Hematopoietic multipotent progenitor cell (in vitro differentiated cells): ENCODE measurements at places on chromosomes 11 and 22.
A peak's percentile ranks its signal among the peaks of the same experiment; 100 is the strongest.

GRCh38 chr11:48180627-48181026, 36.0 kb upstream of the OR4B1 start:
- no peak for DNase-seq

DNA sequence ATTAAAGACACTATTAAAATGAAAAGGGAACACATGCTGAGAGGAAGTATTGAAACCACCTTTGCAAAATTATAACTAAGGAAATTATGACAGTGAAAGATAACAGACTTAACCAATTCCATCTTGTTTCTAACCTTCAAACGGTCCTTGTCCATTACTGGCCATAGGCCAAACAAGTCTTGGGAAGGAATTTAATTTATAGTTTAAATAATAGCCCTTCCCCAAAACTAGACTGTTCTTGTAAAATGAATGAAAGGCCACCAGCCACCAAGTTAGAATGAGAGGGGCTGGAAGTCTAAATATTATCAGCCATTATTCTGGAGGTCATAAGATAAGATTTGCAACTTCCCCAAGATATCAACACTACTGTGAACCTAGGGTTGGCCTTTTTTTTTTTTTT, 1.8 kb upstream of the TALDO1 start:
- no peak for DNase-seq

- no peak for DNase-seq
These were observed 22.0 kb downstream of the ZNF202 start for GRCh38 chr11:123719452-123719851.

DNA sequence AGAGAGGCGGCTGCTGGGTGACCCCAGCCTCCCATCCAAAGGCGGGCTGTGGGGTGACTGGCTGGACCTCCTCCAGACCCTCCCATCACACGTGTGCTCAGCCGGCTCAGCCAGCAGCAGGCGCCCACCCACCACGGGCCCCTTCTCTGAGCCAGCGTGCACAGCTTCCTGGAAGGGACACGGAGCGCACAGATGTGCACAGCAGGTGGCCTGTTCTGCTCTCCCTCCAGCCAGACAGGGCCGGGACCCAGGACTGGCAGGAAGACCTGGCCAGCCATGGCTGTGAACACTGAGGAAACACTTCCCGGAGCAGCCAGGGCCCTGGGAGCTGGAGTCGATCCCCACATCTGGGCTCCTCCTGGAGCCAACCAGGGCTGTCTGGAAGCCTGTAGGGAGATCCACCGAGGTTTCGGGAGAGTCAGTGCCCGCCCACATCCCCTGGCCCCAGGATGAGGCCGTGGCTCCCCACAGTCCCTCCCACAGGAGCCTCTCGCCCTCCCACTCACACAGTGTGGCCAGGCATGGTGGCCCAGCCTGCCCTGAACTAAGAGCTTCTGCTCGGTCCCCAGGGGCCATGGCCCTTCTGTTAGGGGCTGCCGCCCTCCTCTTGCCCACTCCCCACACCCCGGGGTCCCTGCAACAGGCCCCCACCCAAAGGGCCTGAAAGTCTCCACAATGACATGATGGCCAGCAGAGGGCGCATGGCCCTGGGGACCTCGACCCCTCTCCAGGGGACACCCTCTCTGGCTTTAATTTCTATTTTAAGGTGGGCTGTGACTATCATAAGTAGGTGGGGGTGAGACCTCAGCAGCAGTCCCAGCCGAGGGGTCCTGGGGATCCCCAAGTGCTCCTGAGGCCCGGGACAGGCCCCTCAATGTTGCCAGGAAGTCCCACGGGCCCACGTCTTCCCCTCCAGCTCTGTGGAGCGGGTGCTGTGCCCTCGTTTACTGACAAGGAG, 90.6 kb upstream of the FGF3 start:
- DNase-seq: no peak

GRCh38 chr11:32427616-32427934, 7.8 kb downstream of the WT1 start:
- DNase-seq: no peak

GRCh38 chr22:50532824-50533796, 3.3 kb upstream of the TYMP start:
- DNase-seq: no peak

GRCh38 chr11:127226380-127226779, 225.8 kb upstream of the KIRREL3 start:
- no peak for DNase-seq

- DNase-seq: no peak
These were observed 267.4 kb upstream of the NCAM1 start for GRCh38 chr11:112693781-112694180.

DNA sequence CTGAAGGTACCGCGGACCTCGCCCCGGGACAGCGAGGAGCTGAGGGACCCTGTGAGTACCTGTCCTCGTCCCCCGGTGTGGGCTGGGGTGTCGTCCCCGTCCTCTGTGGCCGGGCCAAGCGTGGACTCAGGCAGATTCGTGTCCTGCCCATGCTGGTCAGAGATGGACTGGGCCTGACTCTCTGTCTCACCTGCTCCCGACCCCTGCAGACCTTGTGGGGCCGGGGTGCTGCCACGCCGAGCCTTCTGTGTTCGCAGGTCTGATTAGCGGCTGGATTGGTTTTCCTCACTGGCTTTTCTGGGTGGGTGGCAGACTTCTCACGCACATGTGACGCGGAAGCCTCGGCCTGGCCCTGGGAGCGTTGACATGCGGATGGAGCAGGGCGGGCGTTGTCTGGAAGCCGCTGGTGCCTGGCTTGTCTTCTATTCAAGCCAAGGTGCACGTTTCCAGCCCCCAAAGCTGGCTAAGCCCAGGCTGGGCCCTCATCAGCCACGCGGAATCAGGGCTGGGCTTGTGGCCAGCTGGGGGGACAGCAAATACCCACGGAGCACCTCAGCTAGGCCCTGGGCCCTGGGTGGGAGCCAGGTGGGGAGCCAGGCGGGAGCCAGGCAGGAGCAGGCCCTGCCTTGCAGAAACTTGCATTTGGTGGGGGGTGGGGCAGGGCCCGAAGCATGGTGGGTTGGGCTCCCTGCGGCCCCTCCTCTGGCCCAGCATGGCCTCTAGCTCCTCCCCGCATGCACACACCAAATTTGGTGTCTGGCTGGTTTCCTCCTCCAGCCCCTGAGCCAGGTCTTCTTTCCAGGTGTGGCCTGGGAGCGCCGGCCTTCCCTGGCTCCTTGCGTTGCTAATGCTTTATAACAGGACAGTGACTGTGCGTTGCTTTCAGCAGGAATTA, 7.0 kb downstream of the GRAMD4 start:
- DNase-seq: no peak

GRCh38 chr11:129814244-129815014, 1.2 kb upstream of the TMEM45B start:
- no peak for DNase-seq

- DNase-seq: no peak
These were observed 16.4 kb upstream of the MFNG start for GRCh38 chr22:37502342-37503182.

DNA sequence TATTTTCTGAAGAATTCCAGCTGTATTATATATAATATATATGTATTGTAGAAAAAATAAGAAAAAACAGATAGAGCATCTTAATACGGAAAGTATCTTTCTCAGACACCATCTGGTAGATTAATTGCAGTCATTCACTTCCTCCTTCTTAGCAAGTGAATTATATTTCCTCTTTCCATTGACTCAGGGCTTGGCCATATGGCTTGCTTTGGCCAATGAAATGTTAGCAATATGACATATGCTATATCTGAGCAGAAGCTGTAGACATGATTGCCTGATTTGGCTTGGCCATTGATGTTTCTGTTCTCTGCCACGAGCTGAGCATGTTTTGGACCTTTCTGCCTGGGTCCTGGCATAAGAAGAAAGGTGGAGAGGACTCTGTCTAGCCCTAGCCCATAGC, 34.4 kb upstream of the ZBED5 start:
- DNase-seq: peak; percentile 83

GRCh38 chr11:26983645-26984044, 10.3 kb upstream of the FIBIN start:
- no peak for DNase-seq

GRCh38 chr22:26780521-26780920, 123.1 kb downstream of the MIAT start:
- no peak for DNase-seq

- DNase-seq: peak; percentile 68
These were observed 151.6 kb upstream of the BLID start for GRCh38 chr11:122267602-122268001.

DNA sequence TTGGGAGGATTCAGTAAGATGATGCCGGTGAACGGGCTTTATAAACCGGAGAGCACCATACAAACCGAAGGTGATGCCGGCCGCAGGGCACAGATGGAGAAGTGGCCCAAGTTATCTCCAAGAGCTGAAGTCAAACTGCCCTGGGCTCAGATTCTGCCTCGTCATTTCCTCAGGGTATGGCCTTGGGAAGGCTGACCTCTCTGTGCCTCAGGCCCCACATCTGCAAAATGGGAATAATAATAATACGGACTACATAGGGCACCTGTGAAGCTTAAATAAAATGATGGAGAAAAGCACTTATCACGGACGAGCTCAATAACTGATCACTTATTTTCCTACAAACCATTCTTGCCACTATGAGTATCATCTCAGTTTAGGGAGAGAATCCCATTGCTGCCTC, 29.9 kb downstream of the DSCAML1 start:
- DNase-seq: no peak

- DNase-seq: no peak
These were observed 447.3 kb downstream of the NTM start for GRCh38 chr11:131817687-131818188.

DNA sequence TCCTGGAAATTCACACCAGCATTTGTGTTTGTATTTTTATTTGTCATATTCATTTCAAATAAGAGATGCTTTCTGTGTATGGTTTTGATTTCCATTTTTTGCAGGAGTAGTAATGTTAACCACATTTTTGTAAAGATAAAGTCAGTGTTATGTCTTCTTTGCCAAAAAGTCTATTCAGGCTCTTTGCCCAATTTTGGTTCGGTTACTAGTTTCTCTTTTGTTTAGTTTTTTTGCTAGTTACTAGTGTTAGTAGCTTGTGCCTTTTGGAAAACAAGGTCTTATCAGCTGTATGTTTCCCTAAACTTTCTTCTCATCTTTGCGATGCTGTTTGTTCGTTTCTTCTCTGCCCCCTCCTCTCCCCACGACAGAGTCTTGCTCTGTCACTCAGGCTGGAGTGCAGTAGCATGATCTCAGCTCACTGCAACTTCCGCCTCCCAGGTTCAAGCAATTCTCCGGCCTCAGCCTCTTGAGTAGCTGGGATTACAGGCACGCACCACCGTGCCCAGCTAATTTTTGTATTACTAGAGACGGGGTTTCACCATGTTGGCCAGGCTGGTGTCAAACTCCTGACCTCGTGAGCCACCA, 112.3 kb upstream of the GRK3 start:
- DNase-seq: no peak

DNA sequence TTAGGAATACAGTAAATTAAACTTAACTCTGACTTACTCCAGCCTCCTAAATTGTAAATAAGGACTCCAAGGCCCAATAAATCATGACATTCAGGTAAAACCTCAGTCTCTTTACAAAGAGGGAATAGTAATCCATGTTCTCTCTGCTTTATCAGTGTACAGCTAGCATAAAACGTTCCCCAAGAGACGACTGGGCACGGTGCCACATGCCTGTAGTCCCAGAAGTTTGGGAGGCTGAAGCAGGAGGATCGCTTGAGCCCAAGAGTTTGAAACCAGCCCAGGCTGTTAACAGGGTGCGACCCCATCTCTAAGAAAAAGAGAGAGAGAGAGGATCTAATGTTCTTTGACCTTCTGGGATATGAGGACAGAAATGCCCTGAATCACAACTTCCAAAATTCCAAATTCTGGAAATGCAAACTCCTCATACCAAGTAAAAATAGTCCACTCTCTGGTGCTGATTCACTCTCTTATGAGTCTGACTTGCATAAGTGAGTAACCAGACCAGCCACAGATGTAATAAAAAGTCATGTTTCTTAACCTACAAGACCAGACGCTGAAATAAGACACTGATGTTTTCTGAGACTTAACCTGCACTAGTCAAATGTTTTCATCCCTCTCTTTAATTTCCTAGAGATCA, 25.5 kb downstream of the NNMT start:
- DNase-seq: no peak

DNA sequence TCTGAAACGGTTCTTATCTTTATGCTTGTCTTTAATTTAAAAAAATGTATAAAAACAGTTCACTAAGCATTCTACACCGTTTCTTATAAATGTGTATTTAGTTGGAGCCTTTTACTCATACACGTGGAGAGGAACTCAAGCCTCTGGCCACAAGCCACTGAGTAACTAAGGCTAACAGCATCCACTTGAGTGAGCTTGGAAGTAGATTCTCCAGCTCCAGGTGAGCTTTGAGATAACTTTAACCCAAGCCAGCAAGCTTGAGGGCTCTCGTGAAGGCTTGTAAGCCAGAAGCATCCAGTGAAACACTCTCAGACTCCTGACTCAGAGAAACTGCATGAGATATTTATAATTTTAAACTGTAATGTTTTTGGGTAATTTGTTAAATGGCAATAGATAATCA, 82.6 kb downstream of the ARHGAP20 start:
- no peak for DNase-seq

DNA sequence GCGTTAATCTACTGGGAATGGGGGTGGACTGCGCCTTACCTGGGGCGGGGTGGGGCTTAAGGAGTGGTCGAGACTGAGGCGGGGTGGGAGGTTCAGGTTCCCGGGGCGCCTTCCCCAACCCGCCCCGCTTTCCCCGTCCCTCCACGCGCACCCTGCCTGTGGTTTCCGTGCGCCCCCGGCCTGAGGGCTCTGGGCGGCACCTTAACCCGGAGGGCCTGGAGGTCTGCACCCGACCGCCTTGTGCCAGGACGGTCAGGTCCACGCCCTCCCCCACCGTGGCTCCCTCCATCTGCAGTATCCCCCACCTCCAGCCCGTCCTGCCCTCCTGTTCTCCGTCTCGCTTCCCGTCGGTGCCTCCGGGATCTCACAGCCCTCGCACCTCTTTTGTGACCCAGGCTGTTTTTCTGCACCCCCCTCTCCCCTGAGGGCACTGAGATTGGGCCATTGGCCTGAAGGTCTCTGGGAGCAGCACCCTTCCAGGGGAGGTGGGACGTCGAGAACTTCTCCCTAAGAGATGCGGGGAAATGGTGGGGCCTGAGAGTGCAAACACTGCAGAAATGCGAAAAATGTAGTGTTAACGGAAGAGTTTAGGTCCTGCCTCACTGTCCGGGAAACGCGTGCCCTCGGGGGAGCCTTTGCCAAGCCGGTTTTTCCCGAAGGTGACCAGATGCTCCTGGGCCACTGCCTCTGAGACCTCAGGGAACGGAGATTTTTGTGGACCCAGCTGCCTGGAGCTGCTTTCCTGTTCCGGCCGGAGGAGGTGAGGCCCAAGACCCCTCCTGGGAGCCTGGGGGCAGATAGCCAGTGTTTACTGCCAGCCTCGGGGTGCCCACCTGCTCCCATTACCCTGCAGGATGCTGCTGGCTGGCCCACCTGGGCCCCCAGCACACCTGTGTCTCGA, 1.2 kb upstream of the ASCL2 start:
- no peak for DNase-seq

- DNase-seq: no peak
These were observed 11.7 kb upstream of the MYH9 start for GRCh38 chr22:36399472-36399778.
